ENCODE measurements at places on chromosomes 4 and X.

DNA sequence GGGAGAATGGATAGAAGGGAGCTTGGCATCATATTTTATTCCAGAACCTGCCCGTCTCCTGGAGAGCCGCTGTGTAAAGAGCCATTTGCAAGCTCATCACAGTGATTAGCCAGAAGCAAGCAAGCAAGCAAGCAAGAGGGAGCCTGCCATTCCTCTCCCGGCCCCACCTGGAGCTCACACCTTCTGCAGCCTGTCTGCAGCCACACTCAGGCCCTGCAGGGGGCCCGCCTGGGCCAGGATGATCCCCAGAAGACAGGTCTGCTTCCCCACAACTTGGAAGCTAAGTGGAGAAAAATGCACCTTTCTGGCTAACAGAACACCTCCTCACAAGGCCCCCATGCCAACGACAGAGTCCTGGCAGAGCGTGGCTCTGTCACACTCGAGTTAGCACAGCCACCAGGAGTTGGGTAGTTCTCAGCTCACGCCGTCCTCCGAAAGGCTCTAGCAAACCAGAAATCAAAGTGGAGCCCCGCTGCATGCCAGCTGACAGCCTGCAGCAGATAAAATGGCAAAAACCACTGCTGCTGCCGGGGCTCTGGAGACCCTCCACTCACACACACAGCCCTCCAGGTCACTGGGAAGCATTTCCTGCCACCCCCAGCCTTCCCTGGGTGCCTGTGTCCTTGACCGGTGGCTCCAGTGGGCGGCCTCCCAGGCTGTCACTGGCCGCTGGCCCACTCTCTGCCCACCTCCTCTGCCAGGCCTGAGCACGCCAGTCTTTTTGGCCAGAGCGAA, 54.9 kb downstream of the DCTD start:
- DNase-seq, result no peak

DNA sequence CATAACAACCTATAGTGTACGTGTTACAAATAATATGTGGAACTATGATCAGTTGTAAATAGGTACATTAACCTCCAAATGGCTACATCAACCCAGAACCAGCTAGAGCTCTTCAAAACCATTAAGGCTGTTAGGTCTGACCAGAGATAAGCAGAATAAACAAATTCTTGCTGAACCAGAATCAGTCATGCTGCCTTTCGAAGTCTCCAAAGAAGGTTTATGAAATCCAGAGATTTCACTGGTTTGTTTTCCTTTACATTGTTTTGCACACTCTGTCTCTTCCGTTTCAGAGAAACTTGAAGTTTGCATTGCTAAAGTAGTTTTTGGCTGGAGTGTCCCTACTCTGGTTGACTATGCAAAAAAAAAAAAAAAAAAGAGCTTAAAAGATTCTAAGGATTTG, 177.3 kb upstream of the SLIT2 start:
- DNase-seq, result no peak

DNA sequence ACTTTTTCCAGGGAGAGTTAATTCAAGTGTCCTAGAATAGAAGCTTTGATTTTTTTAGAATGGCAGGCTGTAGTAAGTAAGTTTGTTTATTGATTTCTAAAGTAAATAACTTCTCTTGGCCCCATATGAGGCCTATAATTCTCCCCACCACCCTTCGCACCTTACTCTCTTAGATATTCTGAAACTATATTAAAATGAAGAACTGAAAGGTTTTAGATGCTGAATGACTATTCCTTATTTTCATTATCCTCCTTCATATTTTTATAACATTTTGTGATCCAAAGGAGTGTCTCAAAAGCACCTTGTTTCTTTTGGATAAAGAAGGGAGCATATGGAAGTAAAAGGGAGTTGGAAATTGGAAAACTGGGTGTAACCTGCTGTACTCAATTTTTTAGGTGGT, 70.3 kb downstream of the IRS4 start:
- DNase-seq, result no peak

DNA sequence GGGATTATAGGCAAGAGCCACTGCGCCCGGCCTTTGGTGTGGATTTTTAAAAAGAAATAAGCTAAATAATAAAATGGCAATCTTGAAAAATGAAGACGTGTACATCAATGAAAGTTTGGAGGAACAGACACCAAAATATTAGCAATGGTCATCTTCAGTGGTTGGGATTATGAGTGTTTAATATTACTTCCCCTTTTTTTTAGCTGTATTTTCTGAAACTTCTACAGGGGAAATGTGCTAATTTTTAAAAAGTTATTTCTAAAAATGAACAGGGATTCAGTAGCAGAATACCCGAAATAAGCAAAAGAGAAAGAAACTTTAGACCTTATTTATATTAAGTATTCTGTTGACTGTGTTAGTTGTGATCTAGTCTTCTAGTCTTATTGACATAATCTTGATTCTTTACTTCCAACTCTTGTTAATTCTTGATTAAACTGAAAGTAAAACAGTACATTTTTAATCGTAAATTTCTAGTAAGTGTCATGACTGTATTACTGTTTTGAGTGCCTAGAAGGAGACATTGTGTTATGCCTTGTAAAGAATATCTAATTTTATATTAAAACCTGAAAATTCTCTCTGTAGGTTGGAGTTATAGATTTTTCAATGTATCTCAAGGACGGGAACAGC, 51.3 kb downstream of the RUFY3 start:
- no peak for DNase-seq

DNA sequence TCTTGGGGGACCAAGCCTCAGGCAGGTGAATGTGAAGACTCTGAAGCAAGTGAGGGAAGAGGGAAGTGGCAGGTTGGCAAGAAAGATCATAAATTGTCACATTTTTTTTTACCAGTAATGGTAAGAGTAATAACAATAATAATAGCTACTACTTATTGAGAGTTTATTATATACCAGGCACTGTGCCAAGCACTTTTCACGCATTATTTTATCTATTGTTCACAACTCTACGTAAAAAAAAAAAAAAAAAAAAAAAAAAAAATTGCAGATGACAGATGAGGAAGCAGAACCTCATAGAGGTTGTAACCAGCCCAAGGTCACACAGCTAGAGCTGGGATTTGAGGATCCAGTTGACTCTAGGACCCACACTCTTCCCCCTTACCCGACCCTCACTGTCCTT, 40.9 kb downstream of the TSC22D3 start:
- no peak for DNase-seq

DNA sequence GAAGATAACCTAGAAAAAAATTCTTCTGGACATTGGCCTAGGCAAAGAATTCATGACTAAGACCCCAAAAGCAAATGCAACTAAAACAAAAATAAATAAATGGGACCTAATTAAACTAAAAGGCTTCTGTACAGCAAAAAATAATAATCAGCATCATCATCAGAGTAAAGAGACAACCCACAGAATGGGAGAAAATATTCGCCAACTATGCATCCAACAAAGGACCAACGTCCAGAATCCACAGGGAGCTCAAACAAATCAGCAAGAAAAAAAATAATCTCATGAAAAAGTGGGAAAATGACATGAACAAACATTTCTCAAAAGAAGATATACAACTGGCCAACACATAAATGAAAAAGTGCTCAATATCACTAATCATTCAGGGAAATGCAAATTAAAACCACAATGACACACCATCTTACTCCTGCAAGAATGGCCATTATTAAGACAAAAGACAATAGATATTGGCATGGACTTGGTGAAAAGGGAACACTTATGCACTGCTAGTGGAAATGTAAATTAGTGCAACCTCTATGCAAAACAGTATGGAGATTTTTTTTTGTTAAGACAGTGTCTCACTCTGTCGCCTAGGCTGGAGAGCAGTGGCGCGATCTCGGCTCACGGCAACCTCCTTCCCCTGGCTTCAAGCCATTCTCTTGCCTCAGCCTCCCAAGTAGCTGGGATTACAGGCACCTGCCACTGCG, 29.9 kb downstream of the ELF2 start:
- no peak for DNase-seq

- DNase-seq, result no peak
These were observed 1219.0 kb downstream of the ARAP2 start for GRCh38 chr4:35025152-35025834.

- no peak for DNase-seq
These were observed 13.4 kb upstream of the SRPX start for GRCh38 chrX:38233891-38234667.

DNA sequence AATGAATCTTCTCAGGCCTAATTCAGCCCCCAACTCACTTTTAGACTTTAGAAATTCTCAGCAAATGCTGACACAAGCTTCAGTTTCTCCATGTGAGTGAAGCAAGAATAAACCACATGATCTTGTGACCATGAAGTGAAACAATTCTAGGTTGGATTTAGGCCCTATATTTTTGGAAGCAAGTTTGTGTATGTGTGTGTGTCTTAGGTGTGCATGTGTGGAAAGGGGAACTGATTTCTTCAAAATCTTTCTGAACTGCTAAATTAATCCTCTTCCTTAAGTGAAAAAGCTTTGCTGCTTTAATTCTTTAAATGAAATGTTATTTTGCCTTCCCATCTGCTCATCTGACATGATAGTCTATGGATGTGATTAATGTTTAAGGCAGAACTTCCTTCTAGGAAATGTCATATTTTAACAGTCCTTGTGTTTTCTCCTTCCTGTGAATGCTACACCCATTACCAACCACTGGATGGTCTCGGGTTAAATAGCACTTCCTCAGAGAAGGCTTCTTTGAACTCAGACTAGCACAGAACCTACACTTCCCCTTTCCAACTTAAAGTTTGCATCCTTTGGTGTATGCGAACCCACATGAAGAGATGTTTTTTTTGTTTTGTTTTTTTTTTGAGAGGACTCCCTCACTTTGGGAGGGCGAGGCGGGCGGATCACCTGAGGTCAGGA, 1.2 kb upstream of the TMEM144 start:
- DNase-seq, result no peak

GRCh38 chrX:72270316-72270866, 6.7 kb downstream of the RPS4X start:
- no peak for DNase-seq

DNA sequence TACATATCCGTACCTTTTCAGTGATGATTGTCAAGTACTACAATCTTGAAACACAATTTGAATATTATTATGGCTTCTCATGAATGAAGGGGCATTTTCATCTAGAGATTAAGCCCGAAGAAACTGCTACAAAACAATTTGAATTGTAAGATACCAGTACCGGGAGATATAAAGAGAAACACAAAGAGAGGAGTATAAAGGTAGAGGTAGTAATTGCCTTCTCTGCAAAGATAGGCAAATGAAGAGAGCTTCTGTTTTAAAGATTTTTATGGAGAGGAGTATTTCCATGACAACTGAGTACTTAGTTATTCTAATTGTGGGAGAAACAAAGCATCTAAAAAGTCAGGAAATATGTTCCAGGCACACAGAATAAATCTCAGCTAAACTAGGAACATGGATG, 25.3 kb upstream of the KCNIP4 start:
- no peak for DNase-seq

DNA sequence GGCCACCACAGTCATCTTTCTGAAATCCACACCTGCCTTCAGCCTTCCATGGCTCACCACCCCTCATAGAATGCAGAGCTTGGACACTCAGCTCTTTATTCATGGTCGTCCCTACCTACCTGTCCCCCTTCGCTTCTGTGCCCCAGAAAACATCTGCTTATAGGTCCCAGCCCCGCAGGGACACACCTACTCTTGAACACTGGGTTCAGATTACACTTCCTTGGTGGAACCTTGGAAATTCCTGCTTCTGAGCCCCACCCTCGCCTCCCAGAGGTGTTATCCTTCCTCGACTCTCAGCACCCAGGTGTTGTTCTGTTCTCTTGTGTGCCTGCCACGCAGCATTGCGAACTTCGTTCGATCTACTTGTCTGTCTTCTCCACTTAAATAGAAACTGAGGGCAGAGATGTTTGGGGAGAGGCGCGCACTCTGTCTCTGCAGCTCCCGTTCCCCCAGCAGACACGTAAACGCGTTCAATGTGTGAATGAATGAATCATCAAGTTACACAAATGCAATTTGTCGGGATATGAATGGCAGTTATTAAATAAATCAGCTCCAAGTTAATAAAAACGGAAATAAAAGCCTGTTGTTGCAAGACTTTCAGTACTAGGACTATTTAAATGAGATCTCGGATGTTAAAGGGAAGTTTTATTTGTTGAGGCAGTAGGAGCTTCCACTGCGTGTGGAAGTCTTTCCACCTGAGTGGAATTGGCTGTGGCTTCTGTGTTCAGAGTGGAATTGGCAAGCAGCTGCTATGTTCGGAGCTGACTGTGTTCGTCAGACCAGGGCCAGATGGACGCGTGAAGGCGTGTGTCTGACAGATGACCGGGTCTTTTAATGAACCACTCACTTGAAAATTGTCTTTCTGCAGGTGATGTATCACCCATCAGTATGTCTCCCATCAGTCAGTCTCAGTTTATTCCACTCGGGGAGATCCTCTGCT, 95.6 kb downstream of the STOX2 start:
- DNase-seq, result no peak

DNA sequence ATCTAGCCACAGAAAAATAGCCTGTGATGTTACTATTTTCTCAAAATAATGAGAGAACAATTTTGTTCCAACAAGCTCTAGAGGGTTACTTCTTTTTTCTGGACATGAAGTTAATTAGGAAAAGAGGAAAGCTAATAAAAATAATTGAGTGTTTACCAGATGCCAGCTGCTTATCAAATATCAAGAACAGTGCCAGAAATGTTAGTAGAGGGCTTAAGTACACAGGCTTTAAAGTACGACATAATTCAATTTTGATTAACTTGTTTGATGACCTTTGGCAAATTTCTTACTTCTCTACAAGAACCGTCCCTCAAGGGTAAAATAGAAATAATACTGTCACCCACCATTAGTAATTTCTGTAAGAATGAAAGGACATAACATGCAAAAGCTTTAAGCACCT, 977.0 kb downstream of the FSTL5 start:
- no peak for DNase-seq

DNA sequence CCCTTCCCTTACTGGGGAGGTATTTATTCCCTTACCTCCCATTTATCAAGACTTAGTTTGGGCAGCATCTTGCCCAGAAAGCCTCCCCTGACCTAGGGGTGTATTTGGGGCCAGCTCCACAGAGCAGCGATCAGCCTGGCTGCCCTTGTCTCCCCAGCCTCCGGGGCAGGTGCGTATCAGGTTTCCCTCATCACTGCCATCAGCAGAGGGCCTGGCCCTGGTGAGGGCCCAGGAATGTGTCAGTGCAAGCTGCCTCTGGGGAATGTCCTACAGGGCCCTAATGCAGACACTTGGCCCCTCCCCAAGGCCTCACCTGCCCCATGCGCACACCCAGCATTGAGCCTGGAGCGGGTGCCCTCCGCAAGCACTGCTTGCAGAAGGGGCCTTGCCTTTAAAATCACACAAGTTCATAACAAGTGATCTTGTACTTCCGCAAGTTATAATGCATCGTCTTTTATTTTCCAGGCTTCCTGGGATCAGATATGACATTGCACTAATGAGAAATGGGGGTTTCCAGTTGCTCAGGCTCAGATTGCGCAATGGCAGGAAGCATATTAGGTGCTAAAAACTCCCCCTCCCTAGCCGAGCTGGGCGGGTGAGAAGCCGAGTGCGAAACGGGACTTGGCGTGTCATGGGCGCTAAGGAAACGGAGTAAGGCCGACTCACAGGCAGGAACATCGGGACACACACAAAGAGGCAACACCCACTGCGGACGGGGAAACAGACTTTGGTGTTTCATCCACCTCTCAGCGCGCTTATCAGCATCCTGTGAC, 25.4 kb upstream of the AFAP1 start:
- DNase-seq, result no peak

GRCh38 chr4:177718514-177718913, 276.3 kb upstream of the AGA start:
- no peak for DNase-seq

All from activated T-helper 1 cell treated with anti-CD3 and anti-CD28 coated beads, Interleukin-2, amount 50 U/mL, for 16 hours (primary cell).